ENCODE measurements at places on chromosomes 13 and 19.

- DNase-seq, result no peak
Measured at GRCh38 chr19:39412867-39413271, 400 bp downstream of the PLEKHG2 start.

- no peak for DNase-seq
Measured at GRCh38 chr13:110350509-110350908, 43.4 kb downstream of the COL4A2 start.

- no peak for DNase-seq
Measured at GRCh38 chr19:5225486-5226345, 114.9 kb downstream of the PTPRS start.

GRCh38 chr13:31022288-31022895 is 89.9 kb downstream of the TEX26 start:
- DNase-seq, result no peak

GRCh38 chr19:46351241-46352041 is 4.6 kb downstream of the PPP5C start:
- peak; percentile 32 for DNase-seq

- no peak for DNase-seq
Measured at GRCh38 chr19:32227561-32228165, 117.7 kb upstream of the ZNF507 start.

DNA sequence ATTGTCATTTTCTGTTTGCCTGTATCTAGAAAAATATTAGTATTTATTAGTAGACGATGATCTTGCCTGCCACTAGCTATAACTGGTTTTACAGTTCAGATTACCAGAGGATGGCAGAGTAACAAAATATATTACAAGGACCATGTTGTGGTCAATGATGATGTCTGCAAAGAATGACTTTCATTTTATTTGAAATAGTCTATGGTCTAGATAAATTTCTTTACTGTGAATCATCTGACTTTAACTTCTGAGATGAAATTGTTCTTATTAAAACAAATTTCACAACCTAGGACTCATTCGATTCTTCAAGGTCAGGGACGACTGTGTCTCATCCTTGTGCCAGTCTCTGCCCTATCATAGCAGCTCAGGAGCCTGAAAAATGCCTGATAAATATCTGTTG is 637.8 kb upstream of the KLF12 start:
- no peak for DNase-seq

- no peak for DNase-seq
Measured at GRCh38 chr13:30024125-30024865, 173.9 kb upstream of the UBL3 start.

DNA sequence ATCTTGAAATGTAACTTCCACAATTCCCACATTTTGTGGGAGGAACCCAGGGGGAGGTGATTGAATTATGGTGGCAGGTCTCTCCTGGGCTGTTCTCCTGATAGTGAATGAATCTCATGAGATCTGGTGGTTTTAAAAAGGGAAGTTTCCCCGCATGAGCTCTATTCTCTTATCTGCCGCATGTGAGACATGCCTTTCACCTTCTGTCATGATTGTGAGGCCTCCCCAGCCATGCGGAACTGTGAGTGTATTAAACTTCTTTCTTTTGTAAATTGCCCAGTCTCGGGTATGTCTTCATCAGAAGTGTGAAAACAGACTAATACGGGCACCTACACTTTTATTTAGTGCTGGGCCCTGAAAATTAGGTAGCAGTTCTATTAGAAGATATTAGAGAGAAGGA is 45.8 kb downstream of the TNFSF13B start:
- no peak for DNase-seq

DNA sequence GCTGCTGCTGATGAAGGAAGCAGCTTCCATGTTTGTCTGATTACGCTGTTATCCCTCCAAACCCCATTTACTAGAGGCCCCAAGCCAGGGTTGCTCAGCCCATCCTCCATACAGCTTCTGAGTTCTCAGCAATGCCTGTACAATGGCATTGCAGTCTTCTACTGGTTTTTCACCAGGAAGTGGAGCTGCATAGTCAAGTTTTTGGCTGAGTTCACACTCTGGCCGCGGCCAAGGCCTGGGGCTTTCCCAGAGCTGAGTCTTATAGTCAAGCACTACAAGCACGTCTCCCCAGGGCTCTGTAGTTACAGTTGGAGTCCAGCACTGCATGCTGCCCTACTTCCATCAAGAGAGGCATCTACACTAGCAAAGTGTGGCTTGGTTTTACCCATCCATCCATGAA is 182.5 kb downstream of the POU4F1 start:
- DNase-seq, result no peak

DNA sequence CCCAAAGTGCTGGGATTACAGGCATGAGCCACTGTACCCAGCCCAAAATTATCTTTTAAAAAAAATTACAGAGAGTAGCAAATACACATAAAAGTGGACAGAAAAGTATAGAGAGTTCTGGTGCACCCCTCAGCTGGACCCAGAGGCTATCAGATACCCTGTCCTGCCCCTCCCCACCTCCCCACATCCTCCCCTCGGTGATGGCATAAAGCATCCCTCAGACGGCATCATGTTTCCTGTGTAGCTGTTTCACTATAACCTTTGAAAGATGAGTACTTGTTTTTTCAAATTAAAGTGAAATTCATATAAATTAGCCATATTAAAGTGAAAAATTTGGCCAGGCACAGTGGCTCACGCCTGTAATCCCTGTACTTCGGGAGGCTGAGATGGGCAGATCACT is 20.1 kb downstream of the SLC27A1 start:
- DNase-seq, result peak; percentile 47

DNA sequence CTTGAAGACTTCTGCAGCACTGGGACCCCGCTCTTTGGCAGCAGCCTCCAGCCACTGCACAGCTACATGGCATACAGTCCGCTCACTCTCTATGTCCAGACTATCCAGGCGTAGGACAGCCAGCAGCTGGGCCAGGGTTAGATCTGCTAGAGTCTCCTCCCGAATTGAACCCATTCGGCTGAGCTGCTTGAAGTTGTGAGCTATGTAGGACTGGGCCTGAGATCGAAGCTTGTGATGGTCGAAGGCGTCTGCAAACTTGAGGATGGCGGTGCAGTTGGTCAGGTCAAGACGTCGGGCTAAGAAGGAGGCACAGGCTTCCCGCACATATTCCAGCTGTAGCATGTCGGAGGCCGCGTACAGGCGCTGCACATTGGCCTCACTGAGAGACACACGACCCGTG is 900 bp downstream of the KBTBD7 start:
- DNase-seq, result no peak

DNA sequence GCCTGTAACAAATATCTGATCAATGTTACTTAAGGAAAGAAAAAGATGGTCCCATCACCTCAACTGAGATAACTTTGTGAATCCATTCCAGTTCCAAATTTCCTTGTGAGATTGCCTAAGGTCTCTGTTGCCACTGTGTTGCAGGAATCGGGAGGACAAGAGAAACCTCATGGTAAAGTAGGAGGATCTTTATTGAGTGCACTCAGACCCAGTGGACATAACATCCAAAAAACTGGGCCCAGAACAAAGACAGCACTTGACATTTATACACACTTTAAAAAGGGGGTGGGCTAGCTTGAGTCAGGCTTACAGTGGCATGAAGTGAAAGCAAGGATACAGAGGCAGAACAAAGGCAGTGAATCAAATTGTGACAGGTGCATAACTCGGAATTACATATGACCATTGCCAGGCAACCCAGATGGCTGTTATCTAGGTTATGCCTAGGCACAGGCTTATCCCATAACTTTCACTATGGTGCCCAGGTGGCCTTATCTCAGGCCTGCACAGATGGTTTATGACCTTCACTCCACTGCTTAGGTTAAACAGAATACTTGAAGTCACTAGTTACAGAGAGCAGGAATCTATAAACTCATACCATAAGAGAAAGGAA is 459.4 kb upstream of the PCDH20 start:
- DNase-seq, result no peak

GRCh38 chr13:40552895-40553294 is 113.5 kb downstream of the FOXO1 start:
- no peak for DNase-seq

- DNase-seq, result peak; percentile 15
Measured at GRCh38 chr13:102392481-102393209, 9.2 kb downstream of the FGF14 start.

GRCh38 chr13:111541752-111542529 is 221.5 kb downstream of the TEX29 start:
- no peak for DNase-seq

GRCh38 chr13:26629260-26629825 is 71.9 kb downstream of the WASF3 start:
- DNase-seq, result no peak

- DNase-seq, result no peak
Measured at GRCh38 chr13:28268800-28269223, 130.5 kb downstream of the PAN3 start.

GRCh38 chr19:10137751-10138682 is 18.3 kb upstream of the EIF3G start:
- DNase-seq, result no peak

- DNase-seq, result peak; percentile 67
Measured at GRCh38 chr13:114282041-114282670, 755 bp downstream of the UPF3A start.

- peak; percentile 22 for DNase-seq
Measured at GRCh38 chr19:43534816-43535761, 2.1 kb downstream of the ZNF575 start.

DNA sequence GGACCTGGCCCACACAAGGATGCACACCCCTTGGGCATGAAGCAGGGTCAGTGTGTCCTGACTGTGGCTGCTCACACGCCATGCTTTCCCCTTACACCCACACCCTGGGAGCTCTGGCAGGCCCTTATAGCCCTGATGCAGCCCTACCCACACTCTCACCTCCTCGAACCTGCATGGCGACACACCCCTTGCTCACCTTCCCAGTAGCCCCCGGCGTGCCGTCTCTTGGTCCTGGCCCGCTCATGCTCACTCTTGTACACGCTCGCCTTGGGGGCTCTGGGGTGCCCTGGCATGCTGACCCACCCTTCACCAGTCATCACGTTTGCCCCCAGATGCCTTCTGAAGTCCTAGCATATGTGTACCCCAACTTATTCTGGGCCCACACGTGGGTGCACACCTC is 56.1 kb downstream of the MAP4K1 start:
- no peak for DNase-seq

DNA sequence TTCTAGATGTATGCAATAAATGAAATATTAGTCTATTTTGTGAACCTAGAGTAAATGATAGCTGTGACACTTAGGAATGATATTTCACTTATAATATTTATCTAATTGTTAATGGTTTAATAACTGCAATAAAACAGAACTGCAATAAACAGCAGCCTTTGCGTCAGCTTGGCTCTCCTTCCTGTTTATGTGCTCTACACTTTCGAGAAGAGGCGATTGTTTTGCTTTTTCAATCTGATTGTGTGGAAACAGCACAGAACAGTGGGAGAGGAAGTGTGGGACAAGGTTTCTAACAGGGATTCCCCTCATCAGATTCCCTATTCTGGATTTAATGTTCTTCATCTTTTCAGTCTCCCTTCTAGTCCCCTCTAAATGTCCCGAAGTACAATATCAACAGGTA is 17.3 kb upstream of the TRPC4 start:
- no peak for DNase-seq

GRCh38 chr19:44705502-44706010 is 6.6 kb downstream of the CEACAM16 start:
- DNase-seq, result no peak

DNA sequence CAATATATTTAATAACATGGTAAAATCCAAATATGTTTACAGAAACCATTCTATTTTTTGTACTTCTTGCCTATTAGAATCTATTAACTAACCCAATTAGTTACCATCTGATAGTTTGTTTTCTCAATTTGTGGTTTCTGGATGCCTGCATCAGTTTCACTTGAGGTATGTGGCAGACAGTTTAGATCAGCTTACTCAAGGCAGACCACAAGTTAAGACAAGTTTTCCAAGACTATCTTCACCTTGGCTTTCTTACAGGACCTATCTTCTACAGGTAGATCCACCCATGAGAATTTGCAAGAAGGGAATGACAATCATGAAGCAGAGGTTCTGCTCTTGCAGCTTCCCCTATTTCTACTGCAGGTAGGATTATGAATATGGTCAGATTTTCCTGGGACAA is 458.6 kb downstream of the DACH1 start:
- DNase-seq, result no peak

GRCh38 chr19:23547816-23548430 is 139.1 kb downstream of the ZNF675 start:
- no peak for DNase-seq

DNA sequence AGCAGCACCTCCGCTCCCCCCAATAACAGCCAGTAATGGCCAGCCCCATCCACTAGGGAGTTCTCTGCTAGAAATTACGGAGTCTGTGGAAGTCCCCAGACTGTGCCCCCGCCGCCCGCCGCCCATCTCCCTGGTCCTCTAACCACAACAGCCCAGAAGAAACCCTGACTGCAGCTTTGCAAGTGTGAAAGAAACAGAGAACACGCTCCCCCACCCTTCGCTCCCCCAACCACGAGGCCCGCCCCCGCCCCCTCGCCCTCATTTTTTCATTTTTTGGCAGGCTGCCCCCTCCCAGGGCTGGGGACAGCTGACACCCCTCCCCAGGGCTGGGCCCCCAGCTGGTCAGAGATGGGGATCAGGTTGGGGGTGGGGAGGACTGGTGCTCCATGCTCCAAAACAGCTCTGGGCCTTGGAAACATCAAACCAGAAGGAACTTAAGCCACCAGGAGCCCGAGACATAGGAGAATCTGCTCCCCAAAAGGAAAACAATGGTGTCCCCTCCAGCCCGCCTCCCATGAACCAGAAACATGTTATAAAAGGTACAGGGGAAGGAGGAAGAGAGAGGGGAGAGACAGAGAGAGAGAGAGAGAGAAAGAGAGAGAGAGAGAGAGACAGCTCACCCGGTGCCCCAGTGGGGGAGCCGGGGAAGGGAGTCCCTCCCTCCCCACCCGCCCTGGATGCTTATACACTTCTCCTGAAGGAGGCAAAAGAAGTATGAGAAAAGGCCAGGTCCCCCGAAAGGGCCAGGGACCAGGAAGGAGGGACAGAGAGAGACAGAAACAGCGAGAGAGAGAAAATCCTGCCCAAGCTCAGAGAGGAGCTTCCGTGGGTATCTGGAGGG is 29.8 kb upstream of the ASF1B start:
- no peak for DNase-seq

- peak; percentile 39 for DNase-seq
Measured at GRCh38 chr19:16342002-16342715, 17.5 kb downstream of the KLF2 start.

DNA sequence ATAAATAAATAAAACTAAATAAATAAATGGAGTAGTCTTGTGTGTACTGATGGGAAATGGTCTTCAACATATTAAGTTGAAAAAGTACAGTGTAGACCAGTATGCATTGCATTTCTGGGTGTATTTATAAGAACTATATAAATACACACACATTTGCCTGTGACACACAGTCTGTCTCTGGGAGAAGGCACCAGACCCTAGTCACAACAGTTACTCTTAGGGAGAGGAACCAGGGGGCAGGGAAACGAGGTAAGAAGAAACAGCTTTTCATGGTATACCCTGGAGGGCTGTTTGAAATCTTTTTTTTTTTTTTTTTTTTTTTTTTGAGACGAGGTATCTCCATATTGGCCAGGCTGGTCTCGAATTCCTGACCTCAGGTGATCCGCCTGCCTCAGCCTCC is 2.8 kb upstream of the S1PR2 start:
- no peak for DNase-seq

- peak; percentile 86 for DNase-seq
Measured at GRCh38 chr19:41263042-41263849, 926 bp upstream of the HNRNPUL1 start.

- DNase-seq, result no peak
Measured at GRCh38 chr13:100636441-100636840, 38.2 kb downstream of the TMTC4 start.

GRCh38 chr19:46209472-46209871 is 20.1 kb upstream of the IGFL1 start:
- DNase-seq, result no peak
